Activated CD8-positive, alpha-beta memory T cell treated with anti-CD3 and anti-CD28 coated beads for 1 hour (primary cell): ENCODE measurements at places on chromosomes 6 and 20.

GRCh38 chr20:40744818-40745175 lies 55.8 kb upstream of the MAFB start:
- DNase-seq: no peak

- no peak for DNase-seq
Observed at GRCh38 chr6:11016452-11016851, 27.7 kb downstream of the ELOVL2 start.

DNA sequence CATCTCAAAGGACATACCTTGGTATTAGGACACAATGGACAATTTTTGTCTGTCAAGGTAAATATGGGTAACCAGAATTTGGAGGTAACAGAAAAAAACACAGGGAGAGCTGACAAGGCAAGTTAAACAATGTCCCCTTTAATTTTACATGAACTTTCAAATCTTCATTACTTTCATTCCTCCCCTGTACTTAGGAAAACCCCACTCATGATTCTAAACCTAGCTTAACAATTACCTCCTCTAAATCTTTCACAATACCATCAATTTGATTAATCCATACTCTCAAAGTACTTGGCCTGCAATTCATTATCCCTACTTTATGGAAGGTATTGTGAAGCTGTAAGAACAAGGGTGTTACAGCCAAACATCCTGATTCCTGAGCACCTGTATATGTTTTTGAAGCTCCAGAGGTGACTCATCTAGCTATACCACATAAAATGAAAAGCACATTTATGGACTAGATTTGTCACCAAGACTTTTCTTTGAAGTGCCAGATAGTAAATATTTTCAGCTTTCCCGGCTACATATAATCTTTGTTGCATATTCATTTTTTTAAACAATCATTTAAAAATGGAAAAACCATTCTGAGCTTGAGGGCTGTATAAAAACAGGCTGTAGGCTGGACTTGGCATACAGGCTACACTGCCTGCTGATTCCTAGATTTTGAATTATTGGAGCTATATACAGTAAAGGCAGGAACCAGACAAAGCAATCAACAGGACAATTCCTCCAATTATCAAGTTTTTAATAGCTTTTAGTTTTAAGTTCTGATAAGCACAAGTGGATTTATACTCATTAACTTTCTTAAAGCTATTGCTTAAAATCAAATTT lies 22.9 kb downstream of the DEK start:
- DNase-seq: no peak

DNA sequence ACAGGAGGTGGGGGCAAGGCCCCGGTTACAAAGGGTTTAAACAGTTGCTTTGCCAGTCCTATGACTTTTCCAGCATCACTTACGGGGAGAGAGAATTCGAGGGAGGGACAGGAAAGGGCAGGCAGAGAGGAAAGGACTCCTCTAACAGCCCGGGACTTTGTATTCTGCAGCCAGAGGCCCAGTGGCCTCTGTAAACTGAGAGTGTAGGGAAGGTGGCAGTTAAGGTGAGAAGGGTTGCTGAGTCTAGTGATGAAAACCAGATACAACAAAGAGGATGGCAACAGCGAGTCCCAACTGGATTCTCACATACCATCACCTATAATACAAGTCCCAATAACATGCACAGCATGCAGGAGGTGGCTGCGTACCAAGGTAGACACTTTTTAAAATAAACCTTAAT lies 13.5 kb downstream of the PLAGL2 start:
- DNase-seq: no peak

DNA sequence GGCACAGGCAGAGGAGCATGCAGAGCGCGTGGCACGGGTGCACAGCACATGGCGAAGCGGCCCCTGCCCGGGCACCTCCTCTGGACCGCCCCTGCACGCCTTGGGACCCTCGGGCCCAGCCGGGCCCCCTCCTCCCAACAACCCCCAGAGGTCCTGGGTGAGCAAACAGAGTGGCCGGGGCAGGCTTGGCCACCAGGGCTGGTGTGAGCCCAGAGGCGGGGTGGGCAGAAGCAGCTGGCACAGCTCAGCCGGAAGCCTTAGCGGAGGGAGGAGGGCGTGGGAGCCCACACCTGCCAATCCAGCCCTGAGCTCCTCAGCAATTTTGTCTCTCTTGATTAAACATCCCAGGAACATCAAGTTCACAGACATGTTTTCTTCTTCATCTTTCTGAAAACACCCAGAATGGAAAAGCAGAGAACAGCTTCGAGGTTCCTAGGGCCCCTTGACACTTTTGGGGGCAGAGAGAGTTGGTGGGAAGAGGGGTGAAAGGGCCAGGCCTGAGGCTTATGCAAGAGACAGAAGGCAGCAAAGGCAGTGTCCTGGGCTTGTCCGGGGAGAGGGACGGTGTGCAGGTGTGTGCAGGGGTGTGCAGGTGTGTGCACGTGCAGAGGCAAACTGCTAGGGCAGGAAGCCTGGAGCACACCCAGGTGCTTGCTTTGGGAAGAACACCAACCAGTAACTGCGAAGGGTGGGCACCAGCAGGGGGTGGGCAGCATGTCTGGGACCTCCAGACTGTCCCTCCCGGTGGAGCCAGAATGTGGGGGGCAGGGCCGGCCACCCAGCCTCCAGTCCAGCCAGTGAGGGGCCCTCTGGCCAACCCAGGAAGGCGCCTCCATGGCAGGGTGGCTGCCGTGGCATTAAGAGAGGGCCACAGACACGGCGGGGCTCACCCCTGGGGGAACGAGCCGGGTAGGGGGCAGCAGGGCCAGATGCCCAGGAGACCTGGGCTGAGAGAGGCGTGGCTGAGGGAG lies 4.8 kb downstream of the HRH3 start:
- DNase-seq: no peak

DNA sequence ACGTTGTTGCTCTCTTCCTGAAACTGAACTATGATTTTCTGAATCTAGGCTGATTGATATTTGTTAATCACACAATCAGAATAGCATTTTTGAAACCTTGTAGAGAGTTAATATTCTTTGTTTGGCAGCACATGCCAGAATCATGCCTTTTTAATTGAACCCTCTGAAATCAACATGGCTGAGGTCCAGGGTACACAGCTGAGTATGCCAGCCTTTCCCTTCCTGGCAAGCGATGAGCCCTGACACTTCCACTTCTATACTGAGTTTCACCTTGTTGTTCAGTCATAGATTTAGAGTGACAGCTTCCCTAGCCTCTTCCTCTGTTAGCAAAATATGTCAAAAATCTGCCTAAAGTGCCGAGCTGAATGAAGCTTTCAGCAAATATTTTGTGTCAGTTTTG lies 6.8 kb downstream of the HDDC2 start:
- no peak for DNase-seq

DNA sequence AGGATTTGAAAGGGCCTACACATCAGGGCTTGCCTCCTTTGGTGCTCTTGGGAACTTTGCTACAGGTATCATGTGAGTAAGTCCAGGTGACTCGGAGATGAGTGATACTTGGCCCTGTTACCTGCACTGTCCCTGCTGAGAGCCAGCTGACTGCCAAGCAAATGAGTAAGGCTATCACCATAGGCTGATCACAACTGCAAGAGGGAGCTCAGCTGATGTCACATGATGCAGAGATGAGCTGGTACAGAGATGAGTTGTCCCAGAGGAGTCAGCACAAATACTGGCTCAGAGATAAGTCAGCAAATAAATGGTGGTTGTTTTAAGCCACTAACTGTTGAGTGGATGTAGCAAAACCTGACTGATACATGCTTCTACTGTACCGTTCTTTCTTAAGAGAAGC lies 41.4 kb downstream of the LAMP5 start:
- no peak for DNase-seq

- DNase-seq: no peak
Observed at GRCh38 chr6:163741743-163742363, 327.3 kb downstream of the QKI start.
